Activated CD8-positive, alpha-beta memory T cell treated with anti-CD3 and anti-CD28 coated beads for 1 hour (primary cell): ENCODE measurements at places on chromosomes 6 and 20.

- DNase-seq = no peak
Observed at GRCh38 chr20:38373231-38373867, 27.1 kb downstream of the LBP start.

DNA sequence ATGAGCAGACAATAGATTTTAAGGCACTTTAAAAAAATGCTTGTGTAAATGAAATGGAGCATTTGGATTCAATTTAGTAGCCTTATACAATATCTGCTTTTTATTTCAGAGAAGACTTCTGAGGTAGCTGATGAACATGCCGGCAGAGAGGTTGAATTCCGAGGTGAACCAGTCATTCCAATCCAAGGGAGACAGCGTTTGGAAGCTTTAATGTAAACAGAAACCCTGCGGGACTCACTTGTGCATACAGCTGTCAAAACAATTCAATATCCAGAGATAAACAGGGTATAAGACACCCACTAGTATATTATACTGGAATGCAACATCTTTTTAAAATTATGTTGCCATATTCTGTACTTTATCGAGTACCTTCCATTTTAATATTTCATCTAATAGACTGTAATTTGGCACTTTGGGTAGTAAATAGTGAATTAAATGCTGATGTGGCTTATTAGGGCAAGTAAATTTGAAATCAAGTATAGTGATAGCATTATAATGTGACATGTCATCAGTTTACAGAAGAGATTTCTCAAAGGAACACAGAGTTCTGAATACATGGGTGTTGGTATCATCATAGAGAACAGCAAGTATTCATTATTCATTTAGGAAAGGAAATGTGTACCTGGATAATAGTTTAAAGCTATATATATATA, 347.7 kb downstream of the PRKN start:
- DNase-seq = no peak

DNA sequence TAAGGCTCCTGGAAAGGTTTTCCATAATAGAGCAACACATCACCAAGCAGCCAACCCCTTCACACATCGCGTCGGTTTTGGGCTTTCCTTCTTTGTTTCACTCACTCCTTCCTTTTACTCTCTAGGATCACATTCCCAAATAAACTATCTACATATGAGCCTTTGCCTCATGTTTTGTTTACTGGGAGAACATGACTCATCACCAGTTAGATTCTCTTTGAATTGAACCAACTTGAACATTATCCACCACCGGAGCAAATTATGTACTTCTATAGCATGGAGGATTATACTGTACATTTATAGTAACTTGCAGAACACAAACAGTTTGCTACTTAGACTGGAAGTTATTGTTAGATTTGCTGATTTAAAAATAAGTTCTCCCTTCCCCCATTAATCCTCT, 41.0 kb downstream of the SAMD5 start:
- no peak for DNase-seq

GRCh38 chr20:25565578-25566157, 19.7 kb downstream of the NINL start:
- no peak for DNase-seq

GRCh38 chr6:106158816-106159215, 72.7 kb downstream of the PRDM1 start:
- DNase-seq = no peak

DNA sequence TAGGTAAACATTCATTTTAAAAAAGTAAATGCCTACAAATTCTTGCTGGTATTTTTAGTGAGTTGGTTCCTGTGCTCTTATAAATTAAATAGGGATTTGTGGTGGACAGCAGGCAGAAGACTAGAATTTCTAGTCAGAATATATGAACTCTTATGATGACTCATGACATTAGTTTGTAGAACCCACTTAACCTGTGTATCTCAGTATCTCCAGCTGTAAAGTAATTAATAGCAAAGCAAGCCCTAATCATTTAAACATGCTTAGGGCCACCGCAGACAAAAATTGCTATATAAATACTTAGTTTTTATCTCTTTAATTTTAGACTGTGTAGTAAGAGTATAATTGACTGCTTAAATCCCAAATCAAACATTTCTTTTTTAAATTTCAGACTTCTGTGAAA, 2.4 kb downstream of the FAM135A start:
- no peak for DNase-seq
